Epithelial cell of alveolus of lung (primary cell): ENCODE measurements at places on chromosomes 13 and 19. TPM values are rescaled to one million over a fixed set of nuclear protein-coding genes. Genes with fewer than 3 reads are reported as not detected.

The NOTCH3 gene
- 34.8 and 56.3 TPM in 2 replicates for total RNA-seq

The CAMSAP3 gene
- total RNA-seq: 0.65 TPM in 1 of 2 replicates, not detected in the other

The KIR3DL1 gene
- not detected in 2 replicates for total RNA-seq

The CGB8 gene
- total RNA-seq: 0.91 TPM in 1 of 2 replicates, not detected in the other

The DMPK gene
- total RNA-seq: 7.9 and 33.5 TPM in 2 replicates

The PRKD2 gene
- 24.3 and 39.0 TPM in 2 replicates for total RNA-seq

The C19orf81 gene
- total RNA-seq: not detected in 2 replicates

The PLPPR2 gene
- total RNA-seq: 23.4 and 46.5 TPM in 2 replicates

The ZNF627 gene
- 14.7 and 16.5 TPM in 2 replicates for total RNA-seq

The TGFBR3L gene
- 6.3 and 8.9 TPM in 2 replicates for total RNA-seq

The C19orf67 gene
- total RNA-seq: not detected in 2 replicates

The PNPLA6 gene
- total RNA-seq: 114 and 136 TPM in 2 replicates

The SPC24 gene
- total RNA-seq: 14.8 and 48.1 TPM in 2 replicates

The SYCN gene
- total RNA-seq: not detected in 2 replicates

The IFNL3 gene
- total RNA-seq: not detected in 2 replicates

The IQCN gene
- total RNA-seq: 0.13 and 1.6 TPM in 2 replicates

The C19orf38 gene
- 0.78 and 2.6 TPM in 2 replicates for total RNA-seq

The FOXA3 gene
- 0.13 TPM in 1 of 2 replicates, not detected in the other for total RNA-seq

The CGB5 gene
- total RNA-seq: 12.3 TPM in 1 of 2 replicates, not detected in the other

The DHRS12 gene
- 1.8 and 5.8 TPM in 2 replicates for total RNA-seq

The PPP1R15A gene
- total RNA-seq: 34.5 and 39.9 TPM in 2 replicates

The PEAK3 gene
- total RNA-seq: 0.13 TPM in 1 of 2 replicates, not detected in the other

The MZT1 gene
- 9.1 and 21.7 TPM in 2 replicates for total RNA-seq

The SMIM44 gene
- not detected in 2 replicates for total RNA-seq

The AMER2 gene
- total RNA-seq: not detected in 2 replicates

The FAM32A gene
- 106 and 134 TPM in 2 replicates for total RNA-seq

The CEACAM6 gene
- total RNA-seq: not detected in 2 replicates

The SETDB2 gene
- 2.2 and 5.1 TPM in 2 replicates for total RNA-seq

The NOVA2 gene
- total RNA-seq: under 0.01 and 0.24 TPM in 2 replicates

The PRX gene
- 2.3 and 2.9 TPM in 2 replicates for total RNA-seq

The KLK4 gene
- total RNA-seq: not detected in 2 replicates

The TLE2 gene
- total RNA-seq: 3.9 and 29.4 TPM in 2 replicates

The PODNL1 gene
- 1.7 and 38.1 TPM in 2 replicates for total RNA-seq

The PEG3 gene
- total RNA-seq: 1.4 and 2.2 TPM in 2 replicates

The PIN1 gene
- 109 and 156 TPM in 2 replicates for total RNA-seq

The KLHL1 gene
- total RNA-seq: 0.91 TPM in 1 of 2 replicates, not detected in the other

The HSD17B14 gene
- 4.0 and 4.6 TPM in 2 replicates for total RNA-seq
